Stimulated activated CD4-positive, alpha-beta T cell treated with anti-CD3 and anti-CD28 coated beads, Interleukin-1b, Interleukin-23, amount 100 ng/mL, for 24 hours (primary cell): ENCODE measurements at places on chromosomes 6 and 20.

DNA sequence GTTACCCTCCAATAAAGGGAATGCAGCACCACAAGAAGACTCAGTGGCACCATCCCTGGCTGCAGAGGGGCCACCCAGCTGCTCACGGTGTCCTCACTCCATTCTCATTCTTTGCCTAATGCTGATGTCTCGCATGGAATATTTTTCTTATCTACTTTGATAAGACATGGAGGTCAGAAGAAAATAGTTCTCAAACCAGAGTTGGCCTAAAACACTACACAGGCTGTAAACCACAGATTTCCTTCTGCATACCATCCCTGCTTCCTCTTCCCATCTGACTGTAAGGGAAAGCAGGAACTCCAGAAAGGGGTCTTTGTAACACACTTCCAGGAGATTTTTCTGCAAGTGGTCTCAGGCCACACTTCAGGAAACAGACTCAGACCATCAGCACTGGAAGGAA, 43.1 kb upstream of the CD93 start:
- DNase-seq: no peak

GRCh38 chr6:165872311-165872710, 209.3 kb upstream of the PDE10A start:
- no peak for DNase-seq

GRCh38 chr20:11919581-11919980, 1.9 kb downstream of the BTBD3 start:
- DNase-seq: no peak

GRCh38 chr6:149592983-149593382, 26.8 kb downstream of the GINM1 start:
- DNase-seq: no peak

GRCh38 chr6:150670311-150670710, 70.6 kb downstream of the PLEKHG1 start:
- DNase-seq: no peak

- no peak for DNase-seq
These were observed 27.6 kb upstream of the IPCEF1 start for GRCh38 chr6:154384191-154384590.

DNA sequence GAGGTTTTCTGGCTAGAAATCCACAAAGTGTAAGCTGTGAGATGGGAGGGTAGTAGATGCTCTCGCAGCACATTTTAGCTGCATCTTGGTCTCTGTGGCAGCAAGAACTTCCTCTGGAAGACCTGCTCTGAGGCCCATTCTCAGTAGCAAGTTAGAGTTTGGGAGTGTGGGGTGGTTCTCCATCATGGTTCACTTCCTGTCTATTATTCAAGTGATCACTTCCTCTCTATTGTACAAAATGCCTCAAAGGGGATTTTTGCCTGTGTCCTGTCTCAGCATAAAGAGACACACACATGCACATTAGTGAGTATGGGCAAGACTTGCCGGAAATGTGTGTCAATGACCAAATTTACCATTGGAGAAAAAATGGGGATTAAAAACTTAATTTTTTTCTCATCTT, 42.5 kb downstream of the LYRM2 start:
- DNase-seq: no peak

DNA sequence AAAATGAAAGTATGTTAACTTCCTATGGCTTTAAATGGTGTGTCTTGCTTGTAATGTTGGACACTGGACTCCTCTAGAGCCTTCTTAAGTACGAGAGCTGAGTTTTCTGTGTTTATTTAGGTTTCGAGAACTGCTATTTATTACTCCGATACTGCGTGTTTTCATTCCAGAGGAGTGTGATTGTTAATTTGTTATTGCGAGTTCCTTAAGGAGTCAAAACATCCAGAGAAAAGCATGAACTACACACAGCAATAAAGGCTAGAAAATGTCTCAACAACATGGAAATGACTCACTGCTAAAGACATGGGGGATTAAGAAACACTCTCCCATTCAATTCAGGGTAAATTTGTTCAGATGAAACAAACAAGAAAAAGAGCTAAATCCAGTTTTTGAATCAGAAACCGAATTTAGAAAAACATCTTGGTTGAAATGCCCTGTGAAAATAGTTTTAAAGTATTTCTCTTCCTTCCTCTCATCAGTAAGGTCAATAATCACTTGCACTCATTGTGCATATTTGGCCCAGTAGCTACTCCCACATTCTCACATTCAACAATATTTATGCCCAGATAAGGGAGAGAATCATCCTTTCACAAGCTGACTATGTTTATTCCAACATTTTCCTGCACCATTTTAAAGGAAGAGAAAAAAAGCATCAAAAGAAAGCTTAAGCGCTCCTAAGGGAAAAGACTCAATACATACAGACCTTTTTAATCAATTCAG, 36.0 kb downstream of the ATXN1 start:
- DNase-seq: no peak

- no peak for DNase-seq
These were observed at the start of gene SERPINB6 for GRCh38 chr6:2971420-2972218. Gene SERPINB6, minus strand, starts transcription at chr6:2971567. Its CDS starts 12,235 bp downstream, at chr6:2959332.

DNA sequence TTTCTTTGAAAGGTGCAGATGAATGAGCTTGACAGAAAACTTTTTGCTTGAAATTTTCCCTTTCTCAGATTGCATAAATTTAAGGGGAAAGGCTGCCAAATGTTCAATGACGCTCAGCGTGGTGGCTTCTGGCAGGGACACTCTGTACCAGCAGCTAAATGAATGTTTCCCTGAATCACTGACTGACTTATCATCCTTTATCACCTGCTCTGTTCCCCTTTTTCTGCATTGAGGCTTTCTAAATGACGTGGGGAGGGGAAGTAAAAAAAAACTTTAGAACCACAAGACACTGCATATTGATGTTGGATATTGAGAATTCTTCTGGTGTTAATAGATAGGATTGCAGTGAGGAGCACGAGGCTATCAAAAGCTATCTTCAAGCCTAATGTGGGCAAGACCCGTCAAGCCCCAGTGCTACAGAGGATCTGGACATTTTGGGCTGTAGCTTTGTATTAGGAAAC, 46.9 kb upstream of the ENPP5 start:
- no peak for DNase-seq

DNA sequence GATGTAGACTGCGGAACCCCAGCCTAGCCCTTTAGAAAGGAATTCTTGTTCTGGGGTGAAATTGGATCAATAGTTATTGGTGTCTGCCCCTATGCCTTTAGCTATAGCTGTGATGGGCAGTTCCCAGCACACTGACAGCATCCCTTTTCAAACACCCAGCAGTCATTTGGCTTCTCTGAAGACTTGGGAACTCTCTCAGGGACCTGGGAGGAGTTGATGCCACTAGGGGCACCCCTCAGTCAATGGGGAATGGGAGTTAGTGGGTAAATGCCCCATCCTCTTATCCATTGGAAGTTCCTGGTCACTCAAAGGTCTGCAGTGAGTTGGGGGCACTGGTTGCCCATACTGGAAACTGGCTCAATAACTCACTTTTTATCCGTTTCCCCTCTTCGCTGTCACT, 31.6 kb upstream of the CSNK2A1 start:
- no peak for DNase-seq

- no peak for DNase-seq
These were observed 54.3 kb upstream of the CNR1 start for GRCh38 chr6:88220493-88220892.

GRCh38 chr6:54525731-54526130, 217.5 kb downstream of the TINAG start:
- no peak for DNase-seq
